ENCODE measurements at places on chromosomes 4 and X.
A peak's percentile ranks its signal among the peaks of the same experiment; 100 is the strongest.

DNA sequence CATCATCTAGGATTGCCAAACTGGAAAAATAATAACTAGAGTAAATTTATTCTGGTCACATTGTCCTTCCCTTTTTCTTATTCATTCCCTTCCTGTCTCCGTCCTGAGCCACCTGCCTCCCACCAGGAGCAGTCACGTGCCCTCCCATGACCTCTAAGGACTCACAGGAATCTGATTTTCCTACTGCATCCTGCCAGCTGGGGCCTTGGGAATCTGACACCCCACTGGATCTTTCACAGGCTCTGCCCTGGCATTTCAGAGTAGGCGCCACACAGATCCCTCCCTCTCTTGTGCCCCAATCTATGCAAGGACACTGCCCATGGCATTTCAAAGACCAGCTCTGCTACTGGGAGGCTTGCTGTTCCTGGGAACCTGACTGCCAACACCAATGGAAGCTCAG, 520.5 kb downstream of the PPARGC1A start:
- DNase-seq = no peak

GRCh38 chrX:39591099-39591498, 506.7 kb downstream of the BCOR start:
- DNase-seq = no peak

GRCh38 chrX:101550362-101550750, at the start of gene ARMCX1:
ARMCX1 (plus strand) TSS chrX:101550547; CDS start chrX:101552931, 2,384 bp downstream.
- peak; percentile 67 for DNase-seq

DNA sequence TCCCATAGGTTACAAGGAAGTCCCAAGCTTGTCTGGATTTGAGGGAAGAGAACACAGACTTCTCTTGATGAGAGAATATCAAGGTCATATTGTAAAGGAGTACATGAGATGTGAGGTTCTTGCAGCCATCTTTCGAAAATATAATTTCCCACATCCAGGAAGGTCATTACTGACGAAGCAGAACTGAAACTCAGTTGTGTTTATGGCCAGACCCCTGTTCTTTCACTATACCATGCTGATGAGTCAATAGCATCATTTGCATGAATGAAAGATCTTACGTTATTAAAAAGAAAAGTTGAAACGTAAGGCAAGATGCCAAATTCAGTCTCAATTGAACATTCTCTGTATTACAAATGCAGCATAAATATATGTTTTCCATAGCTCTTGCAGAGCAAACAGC, 14.2 kb upstream of the CCDC149 start:
- DNase-seq = no peak

DNA sequence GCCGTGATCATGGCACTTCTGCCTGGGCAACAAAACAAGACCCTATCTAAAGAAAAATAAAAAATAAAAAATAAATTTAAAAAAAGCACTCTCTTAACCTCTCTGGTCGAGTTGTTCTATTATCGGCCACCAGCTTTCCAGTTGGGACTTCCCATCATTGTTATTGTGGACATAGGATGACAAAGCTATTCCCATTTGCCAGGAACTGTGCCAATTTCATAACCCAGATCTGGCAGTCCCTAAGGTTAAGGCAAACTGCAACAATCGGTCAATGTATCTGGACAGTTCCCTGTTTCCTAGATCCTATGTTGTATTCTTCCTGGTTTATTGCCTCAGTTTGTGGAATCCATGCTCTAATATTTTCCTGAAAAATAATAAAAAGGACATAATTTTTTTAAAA, 17.8 kb upstream of the ANXA5 start:
- DNase-seq = no peak

DNA sequence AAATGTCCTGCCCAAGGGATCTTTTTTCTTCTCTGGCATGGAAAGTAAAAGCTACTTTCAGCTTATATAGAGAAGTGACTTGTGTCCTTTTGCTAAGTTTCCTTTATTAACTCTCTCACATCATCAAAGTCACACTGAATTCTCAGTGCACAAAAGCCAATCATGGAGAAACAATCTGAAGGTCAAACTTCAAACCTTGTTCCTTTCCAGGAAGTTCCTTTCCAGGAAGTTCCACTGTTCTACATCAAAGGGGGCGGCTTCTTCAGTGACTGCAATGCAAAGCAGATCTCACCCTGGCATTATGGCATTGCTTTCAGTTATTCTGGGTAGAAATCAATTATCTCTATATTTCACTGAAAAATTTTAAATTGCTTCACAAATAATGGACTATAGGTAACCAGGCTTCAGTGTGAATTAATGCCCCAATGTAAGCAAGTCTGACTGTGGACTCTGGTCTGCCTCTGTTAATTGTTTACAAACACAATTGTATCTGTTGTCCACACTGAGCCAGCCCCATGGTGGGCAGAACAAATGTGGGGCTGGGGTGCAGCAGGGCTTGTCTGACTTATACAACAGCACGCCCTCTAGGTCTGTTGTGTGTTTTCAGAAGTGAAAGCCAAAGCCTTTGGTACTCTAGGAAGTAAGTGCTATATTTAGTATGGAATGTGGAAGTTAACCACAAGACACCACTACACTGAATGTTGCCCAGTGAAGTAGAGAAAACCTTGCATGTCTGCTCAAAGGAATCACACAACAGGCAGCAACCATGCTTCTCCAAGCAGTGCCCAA, 98.8 kb downstream of the CDS1 start:
- no peak for DNase-seq
